SJCRH30 (cell line): ENCODE measurements at places on chromosomes 4 and X. TPM values are rescaled to one million over a fixed set of nuclear protein-coding genes. Genes with fewer than 3 reads are reported as not detected.
A peak's percentile ranks its signal among the peaks of the same experiment; 100 is the strongest.

TDO2 gene
- total RNA-seq: 0.23 and 0.26 TPM in 2 replicates

PAQR3 gene
- total RNA-seq: 69.2 and 75.6 TPM in 2 replicates

ANOS1 gene
- total RNA-seq: not detected in 2 replicates

RASL11B gene
- total RNA-seq: 21.2 and 26.6 TPM in 2 replicates

ENPP6 gene
- not detected in 2 replicates for total RNA-seq

TCEAL5 gene
- not detected in 2 replicates for total RNA-seq

CDKL5 gene
- 4.5 and 5.4 TPM in 2 replicates for total RNA-seq

TCEAL6 gene
- not detected in 2 replicates for total RNA-seq

GPR173 gene
- total RNA-seq: 1.3 TPM in 2 replicates

PCDH18 gene
- total RNA-seq: 14.6 and 16.3 TPM in 2 replicates

DNA sequence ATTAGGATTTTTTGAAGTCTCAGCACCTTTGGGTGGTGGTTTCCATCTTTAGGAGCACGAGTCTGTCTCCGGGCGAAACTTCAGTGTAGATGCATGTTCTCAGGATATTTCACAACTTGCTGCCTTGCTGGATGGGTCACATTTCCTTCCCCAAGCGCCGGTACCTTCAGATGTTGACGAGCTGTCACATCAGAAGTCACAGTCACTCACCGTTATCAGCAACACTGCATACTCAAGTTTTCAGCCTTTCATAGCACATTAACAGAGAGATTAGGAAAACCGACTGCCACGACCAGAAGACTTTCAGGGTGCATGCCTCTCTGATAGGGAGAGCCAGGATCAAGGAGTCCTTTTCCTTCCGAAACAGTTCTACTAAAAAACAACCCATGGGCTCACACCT lies 77.8 kb downstream of the SHROOM2 start:
- H3K4me1 ChIP-seq: no peaks in the 10 kb centered on the region
- DNase-seq: no peak
- no peak overlapping the region for H3K27ac ChIP-seq
- H3K27me3 ChIP-seq: no peaks in the 10 kb centered on the region
- H3K4me3 ChIP-seq: no peak overlapping the region
- no peaks in the 10 kb centered on the region for H3K36me3 ChIP-seq

- no peaks in the 10 kb centered on the region for H3K27me3 ChIP-seq
Measured at GRCh38 chr4:20046931-20047677, 204.6 kb upstream of the SLIT2 start.

DNA sequence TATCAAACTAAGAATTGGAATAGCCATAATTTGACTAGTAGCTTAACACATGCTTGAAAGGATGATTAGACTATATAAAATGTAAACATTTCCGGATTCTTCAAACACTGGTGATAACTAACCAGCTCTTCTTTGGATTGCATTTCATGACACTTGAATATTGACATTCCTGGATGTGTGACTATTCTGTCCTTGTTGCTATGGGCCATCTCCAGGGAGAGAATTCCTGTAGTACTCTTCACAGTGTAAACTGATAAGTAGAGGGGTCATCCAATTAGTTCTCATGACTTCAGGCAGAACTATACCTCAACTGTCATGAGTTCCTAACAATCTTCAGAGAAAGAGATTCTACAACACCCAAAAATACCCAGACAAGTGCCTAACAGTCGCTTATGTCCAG lies 1026.7 kb upstream of the TENM3 start:
- no peaks in the 10 kb centered on the region for H3K4me1 ChIP-seq
- DNase-seq: no peak
- H3K27ac ChIP-seq: no peak overlapping the region
- H3K4me3 ChIP-seq: no peak overlapping the region

DNA sequence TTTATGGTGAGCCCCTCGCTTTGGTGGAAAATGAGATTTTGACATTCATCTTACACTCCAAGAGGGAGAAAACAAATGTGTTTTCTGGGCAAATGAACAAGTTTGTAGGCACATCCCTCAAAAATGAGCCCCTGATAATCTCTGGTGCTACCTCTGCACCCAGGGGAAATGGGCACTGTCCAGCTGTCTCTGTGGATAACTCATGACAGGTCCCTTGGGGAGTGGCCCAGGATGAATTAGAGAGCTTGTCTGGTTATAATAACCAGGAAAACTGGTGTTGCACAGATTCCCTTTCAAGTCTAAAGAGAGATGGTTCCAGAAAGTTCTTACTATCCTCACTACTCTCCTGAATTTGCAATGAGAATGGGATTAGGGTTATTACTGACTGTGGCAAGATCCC lies 7.5 kb downstream of the RASL11B start:
- H3K4me3 ChIP-seq: peak overlapping the region; percentile 38
- peaks cover 51% of the 10 kb centered on the region for H3K4me1 ChIP-seq
- H3K27ac ChIP-seq: peak overlapping the region; percentile 98
- no peaks in the 10 kb centered on the region for H3K27me3 ChIP-seq
- H3K36me3 ChIP-seq: peaks cover 26% of the 10 kb centered on the region
- peak; percentile 96 for DNase-seq

GRCh38 chr4:137200322-137200721 lies 332.0 kb downstream of the PCDH18 start:
- no peak overlapping the region for H3K4me3 ChIP-seq
- no peak overlapping the region for H3K27ac ChIP-seq
- no peak for DNase-seq
- no peaks in the 10 kb centered on the region for H3K36me3 ChIP-seq

- no peaks in the 10 kb centered on the region for H3K27me3 ChIP-seq
- peaks cover 18% of the 10 kb centered on the region for H3K4me1 ChIP-seq
- no peaks in the 10 kb centered on the region for H3K36me3 ChIP-seq
- DNase-seq: no peak
- H3K4me3 ChIP-seq: no peak overlapping the region
- H3K27ac ChIP-seq: no peak overlapping the region
Measured at GRCh38 chrX:18698737-18699650, 8.5 kb upstream of the PPEF1 start.

DNA sequence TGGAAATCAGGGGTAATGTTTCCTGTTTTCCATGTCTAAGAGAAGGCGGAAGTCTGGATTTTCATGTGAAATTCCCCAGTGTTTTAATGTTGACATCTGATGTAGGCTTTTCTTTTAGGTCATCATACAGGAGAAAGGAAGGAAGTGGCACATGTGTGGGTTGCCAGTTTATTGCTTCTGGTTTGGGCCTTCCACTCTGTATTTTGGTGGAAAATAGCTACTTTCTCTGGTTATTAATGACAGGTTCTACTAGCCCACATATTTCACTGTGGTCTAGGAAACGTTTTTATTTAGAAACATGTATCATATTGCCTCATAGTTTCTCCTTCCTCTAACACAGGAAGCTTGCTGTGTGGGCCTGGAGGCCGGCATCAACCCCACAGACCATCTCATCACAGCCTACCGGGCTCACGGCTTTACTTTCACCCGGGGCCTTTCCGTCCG lies 7.2 kb downstream of the PDHA1 start:
- no peaks in the 10 kb centered on the region for H3K4me1 ChIP-seq
- no peak for DNase-seq

- H3K36me3 ChIP-seq: no peaks in the 10 kb centered on the region
- no peak overlapping the region for H3K4me3 ChIP-seq
- H3K4me1 ChIP-seq: no peaks in the 10 kb centered on the region
- no peaks in the 10 kb centered on the region for H3K27me3 ChIP-seq
Measured at GRCh38 chr4:186514271-186514950, 41.0 kb downstream of the MTNR1A start.

- no peaks in the 10 kb centered on the region for H3K27me3 ChIP-seq
- no peaks in the 10 kb centered on the region for H3K36me3 ChIP-seq
- H3K4me1 ChIP-seq: no peaks in the 10 kb centered on the region
- peak overlapping the region; percentile 99 for H3K27ac ChIP-seq
- H3K4me3 ChIP-seq: peak overlapping the region; percentile 67
Measured at GRCh38 chrX:40105835-40106675, 8.3 kb upstream of the BCOR start.

DNA sequence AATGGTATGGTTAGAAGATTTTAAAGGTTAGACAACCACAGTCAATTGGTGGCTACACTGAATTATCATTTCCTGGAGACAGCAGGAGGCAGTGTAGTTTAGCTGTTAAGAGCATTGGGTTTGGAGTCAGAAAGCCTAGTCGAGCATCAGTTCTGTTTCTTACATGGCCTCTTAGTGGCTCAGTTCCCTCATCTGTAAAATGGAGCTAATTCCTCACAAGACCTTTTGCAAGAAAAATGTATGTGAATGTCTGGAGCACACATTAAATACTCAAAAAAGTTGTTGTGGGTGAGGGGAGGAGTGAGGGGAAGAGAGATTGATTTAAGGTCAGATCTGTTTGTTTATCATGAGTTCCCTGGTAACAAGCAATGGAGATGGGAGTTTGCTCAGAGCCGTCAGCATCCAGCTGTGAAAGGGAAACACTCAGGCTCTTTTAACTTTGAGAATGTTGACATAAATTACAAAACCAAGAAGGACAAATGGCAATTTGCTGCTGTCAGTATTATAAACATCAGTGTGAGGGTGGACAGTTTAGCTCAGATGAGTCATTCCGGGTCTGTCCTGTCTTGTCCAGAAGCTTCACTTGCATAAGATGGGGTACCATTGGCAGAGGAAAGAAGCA lies 98.2 kb upstream of the PGRMC2 start:
- peak overlapping the region; percentile 85 for H3K27ac ChIP-seq
- DNase-seq: no peak
- H3K4me1 ChIP-seq: peaks cover 50% of the 10 kb centered on the region
- no peak overlapping the region for H3K4me3 ChIP-seq
- H3K36me3 ChIP-seq: no peaks in the 10 kb centered on the region

DNA sequence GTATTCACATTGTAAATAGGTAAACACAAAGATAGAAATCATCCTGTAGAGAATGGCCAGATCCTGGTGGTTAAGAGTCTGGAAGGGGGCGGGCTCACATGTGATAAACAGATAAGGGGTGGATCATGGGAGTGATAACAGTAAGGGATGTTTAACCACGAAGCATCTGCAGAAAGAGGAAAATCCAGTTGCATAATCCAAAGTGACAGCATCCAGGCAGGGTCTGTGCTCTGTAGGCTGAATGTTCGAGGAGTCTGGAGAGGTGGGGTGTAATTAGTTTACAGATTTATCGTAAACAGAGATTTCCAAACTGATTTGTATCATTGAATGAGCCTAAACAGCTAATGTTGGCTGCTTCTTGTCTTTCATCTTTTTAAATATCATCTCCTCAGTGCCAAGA lies 1009.8 kb upstream of the SLIT2 start:
- H3K27ac ChIP-seq: no peak overlapping the region
- H3K4me3 ChIP-seq: no peak overlapping the region
- H3K4me1 ChIP-seq: no peaks in the 10 kb centered on the region
- H3K36me3 ChIP-seq: no peaks in the 10 kb centered on the region
- H3K27me3 ChIP-seq: no peaks in the 10 kb centered on the region

DNA sequence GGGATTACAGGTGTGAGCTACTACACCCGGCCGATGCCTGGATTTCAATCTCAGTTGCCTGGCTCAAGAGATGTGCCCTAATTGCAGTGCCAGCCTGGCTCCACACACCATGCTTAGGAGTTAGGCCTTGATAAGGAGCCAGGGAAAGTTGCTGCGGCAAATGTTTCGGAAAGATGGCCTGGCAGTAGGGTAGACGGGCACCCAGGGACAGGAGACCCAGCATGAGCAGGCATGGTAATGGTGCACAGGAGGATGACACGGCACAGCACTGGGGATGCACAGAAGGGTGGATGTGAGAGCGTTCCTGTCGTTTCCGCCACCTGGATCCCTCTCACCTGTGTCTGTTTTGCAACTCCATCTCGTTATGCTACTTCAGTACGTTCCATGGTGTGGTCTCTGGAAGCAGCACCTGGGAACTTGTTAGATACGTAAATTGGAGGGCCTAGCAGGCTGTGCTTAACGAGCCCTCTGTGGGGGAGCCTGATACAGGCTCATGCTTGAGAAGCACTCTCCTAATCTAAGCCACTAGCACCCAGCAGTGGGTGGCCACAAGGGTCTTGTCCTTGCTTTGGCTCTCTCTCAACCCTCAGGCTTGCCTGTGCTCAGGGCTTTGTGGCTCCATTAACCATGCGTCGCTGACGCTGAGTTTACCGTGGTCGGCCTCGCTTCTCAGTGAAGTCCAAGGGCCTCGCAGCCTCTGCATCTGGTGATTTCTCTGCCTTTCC lies 20.3 kb downstream of the RNF4 start:
- peaks cover 11% of the 10 kb centered on the region for H3K4me1 ChIP-seq
- H3K36me3 ChIP-seq: peaks cover 52% of the 10 kb centered on the region
- no peak overlapping the region for H3K4me3 ChIP-seq

- no peak overlapping the region for H3K27ac ChIP-seq
- DNase-seq: no peak
- no peaks in the 10 kb centered on the region for H3K36me3 ChIP-seq
- H3K4me3 ChIP-seq: no peak overlapping the region
Measured at GRCh38 chrX:129754056-129755024, 15.6 kb downstream of the XPNPEP2 start.

DNA sequence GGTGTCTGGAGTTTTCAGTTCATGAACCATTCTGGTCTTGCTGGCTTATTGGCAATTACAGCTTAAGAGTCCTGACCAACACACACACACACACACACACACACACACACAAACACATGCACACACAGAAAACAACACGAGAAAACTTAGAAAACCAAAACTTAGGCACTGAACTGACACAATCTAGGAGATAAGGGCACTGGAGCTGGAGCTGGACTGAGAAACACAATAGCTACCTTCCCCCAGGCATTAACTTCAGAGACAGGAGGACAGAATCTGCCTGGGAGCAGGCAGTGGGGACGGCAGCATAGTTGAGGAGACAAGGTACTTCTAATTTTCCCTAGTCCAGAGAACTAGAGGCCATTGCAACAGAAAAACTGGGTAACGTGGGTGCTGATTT lies 62.3 kb downstream of the LNX1 start:
- no peak for DNase-seq
- H3K27ac ChIP-seq: no peak overlapping the region
- H3K4me1 ChIP-seq: peaks cover 14% of the 10 kb centered on the region
- H3K4me3 ChIP-seq: no peak overlapping the region
- H3K36me3 ChIP-seq: no peaks in the 10 kb centered on the region

GRCh38 chrX:100274916-100275315 lies 135.2 kb downstream of the PCDH19 start:
- DNase-seq: no peak
- no peak overlapping the region for H3K27ac ChIP-seq
- H3K36me3 ChIP-seq: no peaks in the 10 kb centered on the region
- H3K4me3 ChIP-seq: no peak overlapping the region

- no peak overlapping the region for H3K27ac ChIP-seq
- H3K4me3 ChIP-seq: no peak overlapping the region
- peaks cover 61% of the 10 kb centered on the region for H3K36me3 ChIP-seq
Measured at GRCh38 chr4:153616006-153616555, 68.0 kb upstream of the TLR2 start.

DNA sequence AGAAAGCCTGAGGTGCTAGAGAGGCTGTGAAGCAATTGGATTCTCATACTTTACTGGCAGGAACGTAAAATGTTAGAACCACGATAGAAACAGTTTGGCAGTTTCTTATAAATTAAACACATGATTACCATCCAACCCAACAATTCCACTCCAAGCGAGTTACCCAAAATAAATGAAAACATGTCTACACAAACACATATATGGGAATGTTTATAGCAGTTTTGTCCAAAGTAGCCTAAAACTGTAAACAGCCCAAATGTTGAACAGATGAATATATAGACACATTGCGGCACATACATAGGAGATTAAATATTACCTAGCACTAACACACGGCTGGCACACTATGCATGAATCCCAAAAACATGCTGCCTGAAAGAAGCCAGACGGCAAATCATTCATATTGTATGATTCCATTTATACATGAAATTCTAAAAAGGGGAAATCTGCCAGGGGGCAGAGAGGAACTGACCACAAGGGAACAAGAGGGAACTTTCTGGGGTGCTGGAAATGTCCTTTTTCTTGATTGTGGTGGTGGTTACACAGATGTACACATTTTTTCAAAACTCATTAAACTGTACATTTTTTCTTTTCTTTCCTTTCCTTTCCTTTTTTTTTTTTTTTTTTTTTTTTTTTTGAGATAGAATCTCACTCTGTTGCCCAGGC lies 50.4 kb upstream of the SLC25A4 start:
- H3K4me3 ChIP-seq: no peak overlapping the region
- H3K36me3 ChIP-seq: no peaks in the 10 kb centered on the region
- no peak for DNase-seq
- H3K27ac ChIP-seq: no peak overlapping the region
